ENCODE measurements at places on chromosomes 12 and 14.

GRCh38 chr12:98418357-98419075 is 96.9 kb upstream of the TMPO start:
- DNase-seq = no peak

- DNase-seq = no peak
Measured at GRCh38 chr12:110741341-110742095, 1.2 kb downstream of the PPP1CC start.

DNA sequence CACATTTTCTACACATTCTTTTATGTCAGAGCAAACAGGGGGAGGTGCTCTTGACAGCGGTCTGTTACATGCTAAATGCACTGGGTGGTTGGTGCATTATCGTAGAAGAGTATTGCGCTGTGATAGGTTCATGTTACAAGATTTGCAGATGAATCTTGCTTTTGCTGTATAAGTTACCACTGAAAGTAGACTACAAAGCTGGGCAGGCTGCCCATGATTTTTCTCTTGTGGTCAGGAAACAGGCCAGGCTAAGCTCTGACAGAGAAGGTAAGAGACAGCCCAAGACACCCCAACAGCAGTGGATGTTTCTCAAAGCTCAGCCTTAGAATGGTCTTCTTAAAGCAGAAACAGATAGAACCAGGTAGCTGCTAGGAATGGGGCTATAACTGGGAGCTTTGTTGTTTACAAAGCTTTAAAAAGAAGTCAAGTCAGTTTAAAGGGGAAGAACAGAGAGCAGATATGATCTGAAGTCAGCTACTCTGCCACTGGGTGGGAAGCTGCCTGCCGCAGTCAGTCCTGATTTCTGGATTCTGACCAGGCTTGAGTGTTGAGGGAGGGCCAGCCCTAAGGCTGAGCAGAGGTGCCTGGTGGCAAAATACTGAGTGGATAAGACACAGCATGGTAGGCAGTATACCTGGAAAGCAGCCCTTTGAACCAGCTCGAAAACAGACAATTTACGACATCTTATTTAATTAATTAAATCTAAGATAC is 9.4 kb downstream of the KCNA1 start:
- no peak for DNase-seq

DNA sequence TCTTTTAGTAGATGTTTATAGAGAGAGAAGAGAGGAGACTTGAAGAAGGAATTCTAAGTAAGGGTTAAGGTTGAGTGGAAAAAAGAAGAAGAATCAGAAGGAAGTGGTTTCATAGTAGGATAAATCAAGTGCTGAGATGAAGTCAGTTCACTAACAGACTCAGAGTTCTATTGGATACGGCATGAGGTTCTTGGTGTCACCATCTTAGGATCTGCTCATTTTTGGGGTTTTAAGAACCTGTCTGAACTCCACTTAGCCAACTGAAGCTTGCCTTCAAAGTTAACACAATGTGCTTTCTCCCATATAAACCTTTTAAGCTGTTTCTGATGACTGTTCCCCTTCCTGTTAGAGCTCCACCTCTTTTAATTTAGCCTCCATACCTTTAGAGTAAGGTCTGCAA is 152.6 kb downstream of the PRKCH start:
- DNase-seq = no peak

DNA sequence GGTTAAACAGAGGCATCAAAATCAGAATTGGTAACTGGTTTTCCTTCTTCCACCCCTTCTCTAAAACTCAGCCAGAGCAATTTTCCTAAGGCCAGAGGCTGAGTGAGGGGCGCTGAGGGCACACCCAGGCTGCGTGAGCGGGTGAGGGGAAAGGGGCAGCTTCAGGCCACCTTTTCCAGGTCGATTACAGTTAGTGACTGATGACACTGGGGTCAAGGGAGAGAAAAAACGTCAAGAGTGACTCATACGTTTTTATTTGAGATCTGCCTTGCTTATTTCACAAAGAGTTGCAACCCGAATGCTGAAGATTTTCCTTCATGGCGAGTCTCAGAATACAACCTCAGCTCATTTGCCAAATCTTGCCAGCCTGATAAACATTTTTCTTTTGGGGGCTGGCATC is 46.7 kb upstream of the EVL start:
- DNase-seq = no peak

GRCh38 chr14:42000450-42000849 is 393.8 kb downstream of the LRFN5 start:
- no peak for DNase-seq

DNA sequence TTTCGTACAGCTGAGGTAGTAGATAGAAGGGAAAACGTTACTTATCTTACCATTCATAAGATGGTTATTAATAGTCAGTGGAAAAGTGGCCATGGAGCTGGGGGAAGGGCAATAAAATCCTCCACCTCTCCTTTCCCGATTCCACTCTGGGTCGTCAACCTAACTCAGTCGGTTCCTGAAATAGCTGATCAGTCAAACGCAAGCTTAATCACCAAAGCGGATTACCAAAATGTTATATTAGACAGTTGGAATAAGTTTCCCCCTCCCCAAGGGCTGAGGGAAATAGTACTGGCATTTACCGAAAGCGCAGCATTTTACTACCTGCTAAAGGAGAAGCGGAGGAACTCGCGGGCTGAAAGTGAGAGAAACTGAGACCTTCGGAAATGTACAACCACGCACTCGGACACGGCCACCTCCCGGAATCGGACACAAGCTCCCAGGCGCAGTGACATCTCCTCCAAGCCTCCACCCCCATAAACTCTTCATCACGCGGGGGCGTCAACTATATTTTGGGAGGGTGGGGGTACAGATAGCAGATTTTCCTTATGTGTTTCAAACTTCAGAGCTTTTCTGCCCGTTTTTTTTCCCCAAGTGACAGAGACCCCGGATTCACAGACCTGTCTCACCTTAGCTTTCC is 1.2 kb downstream of the PPM1H start:
- DNase-seq = no peak

DNA sequence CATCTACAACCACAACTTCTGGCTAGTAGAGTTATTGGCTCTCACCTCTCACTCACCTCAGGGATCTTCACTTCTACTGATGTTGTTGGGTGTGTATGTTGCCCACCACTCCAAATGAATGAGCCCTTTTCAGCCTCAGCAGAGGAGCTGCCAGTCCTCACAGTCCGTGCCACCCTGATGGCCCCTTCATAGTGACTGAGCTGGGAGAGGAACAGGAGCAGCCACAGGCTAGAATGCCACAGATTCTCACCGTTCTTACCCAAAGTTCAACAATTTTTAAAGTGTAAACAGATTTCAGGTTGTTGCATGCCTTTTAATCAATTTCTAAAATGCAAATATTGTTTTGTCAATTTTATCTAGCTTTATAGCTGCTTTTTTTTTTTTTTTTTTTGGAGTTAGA is 74.5 kb upstream of the DNM1L start:
- DNase-seq = no peak

GRCh38 chr14:50783563-50783962 is 47.4 kb downstream of the NIN start:
- no peak for DNase-seq

DNA sequence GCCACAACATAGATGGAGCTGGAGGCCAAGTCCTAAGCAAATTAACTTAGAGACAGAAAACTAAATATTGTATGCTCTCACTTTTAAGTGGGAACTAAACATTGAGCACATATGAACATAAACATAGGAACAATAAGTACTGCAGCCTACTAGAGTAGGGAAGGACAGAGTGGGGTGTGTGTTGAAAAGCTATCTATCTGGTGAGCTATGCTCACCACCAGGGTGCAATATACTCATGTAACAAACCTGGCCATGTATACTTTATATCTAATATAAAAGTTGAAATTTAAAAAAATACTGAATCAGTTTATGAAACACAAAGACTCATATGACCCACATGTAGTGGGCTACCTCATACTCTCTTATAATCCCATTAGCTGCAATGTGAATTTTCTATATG is 1305.0 kb downstream of the LRFN5 start:
- no peak for DNase-seq

- DNase-seq = no peak
Measured at GRCh38 chr14:78197051-78197450, 26.9 kb downstream of the NRXN3 start.

GRCh38 chr12:111812881-111813741 is 28.9 kb upstream of the MAPKAPK5 start:
- DNase-seq = no peak

DNA sequence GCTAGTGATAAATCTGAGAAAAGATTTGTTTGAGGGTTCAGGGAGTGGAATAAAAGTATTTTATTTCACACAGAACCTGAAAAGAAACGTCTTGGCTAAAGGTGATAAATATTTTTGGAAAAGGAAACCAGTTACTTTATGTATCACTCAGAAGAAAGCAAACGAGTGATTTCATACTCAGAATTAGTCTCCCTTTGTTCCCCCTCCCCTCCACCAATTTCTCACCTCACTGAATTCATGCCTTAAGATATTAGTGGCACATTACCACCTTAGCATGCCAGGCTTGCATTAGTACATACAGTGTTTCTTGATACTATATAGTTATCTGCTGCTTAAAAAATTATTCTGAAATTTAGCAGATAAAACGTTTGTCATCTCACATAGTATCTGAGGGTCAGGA is 28.2 kb downstream of the G2E3 start:
- DNase-seq = no peak

GRCh38 chr14:49464885-49465284 is 121.3 kb downstream of the RPS29 start:
- no peak for DNase-seq

- DNase-seq = no peak
Measured at GRCh38 chr14:105448706-105449111, 25.9 kb upstream of the CRIP2 start.

GRCh38 chr14:29937116-29937515 is 9.5 kb upstream of the PRKD1 start:
- no peak for DNase-seq

DNA sequence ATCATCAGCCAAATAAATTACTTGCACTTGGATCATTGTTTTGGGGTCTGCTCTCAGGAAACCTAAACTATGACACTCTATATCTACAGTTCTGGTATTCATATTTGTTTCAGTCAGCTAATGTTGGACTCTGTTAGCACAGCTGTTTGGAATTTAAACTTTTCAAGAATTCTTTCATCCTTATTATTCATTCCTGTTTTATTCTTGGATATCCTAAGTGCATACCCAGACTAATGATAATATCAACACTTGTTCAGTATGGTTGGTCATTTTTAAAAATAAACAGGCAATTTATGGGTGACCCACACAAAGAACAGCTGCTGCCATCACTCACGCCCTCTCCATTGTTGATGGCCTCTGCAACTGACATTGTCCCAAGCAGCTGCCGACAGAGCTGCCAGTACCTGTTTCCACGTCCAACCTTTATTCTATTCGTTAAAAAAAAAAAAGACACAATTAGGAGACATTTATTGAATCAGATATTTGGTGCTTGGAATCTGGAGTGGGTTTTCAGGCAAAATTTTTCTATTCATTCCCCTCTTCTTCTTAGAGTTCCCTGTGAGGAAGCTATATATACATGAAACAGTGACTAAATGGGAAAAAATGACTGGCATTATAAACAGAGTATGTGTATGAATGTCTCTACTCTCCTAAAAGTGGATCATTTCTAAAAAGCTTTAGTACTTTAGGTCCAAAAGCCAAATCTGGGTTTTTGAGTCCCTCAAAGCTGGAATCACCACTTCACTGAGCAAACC is 252.1 kb upstream of the NAV3 start:
- DNase-seq = no peak

GRCh38 chr14:26320886-26321285 is 276.9 kb downstream of the NOVA1 start:
- no peak for DNase-seq

DNA sequence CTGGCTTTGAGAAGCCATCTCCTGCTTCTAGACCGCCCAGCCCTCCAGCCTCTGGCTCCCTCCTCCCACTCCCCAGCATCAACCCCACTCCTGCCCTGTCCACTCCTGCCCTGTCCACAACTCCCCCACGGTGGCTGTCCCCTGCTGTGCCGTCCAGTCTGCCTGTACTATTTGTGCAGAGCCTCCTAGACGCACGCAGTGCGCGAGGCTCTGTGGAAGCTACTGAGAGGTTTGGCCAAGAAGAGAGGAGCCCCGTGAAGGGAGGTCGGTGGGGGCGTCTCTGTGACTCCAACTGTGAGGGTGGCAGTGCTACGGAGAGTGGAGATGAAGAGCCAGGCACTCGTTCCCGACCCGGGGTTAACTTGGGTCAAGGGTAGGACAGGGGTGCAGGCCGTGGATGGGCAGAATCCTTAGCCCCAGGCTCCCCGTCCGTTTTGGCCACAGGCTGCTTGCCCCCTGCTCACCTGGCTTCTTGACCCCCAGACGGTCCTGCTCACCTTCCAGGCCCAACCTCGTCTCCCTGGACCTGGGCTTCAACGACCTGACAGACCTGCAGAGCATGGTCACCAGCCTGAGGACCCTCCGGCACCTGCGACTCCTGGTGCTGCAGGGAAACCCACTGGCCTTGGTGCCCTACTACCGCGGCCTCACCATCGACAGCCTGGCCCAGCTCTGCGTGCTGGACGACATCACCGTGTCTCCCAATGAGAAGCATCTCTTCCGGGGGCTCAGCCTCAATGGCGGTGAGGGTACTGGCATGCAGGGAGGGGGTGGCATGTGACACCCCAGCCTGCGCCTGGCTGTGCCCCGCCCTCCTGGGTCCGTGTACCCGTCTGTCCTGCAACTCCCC is 6.9 kb downstream of the LRRC43 start:
- no peak for DNase-seq

DNA sequence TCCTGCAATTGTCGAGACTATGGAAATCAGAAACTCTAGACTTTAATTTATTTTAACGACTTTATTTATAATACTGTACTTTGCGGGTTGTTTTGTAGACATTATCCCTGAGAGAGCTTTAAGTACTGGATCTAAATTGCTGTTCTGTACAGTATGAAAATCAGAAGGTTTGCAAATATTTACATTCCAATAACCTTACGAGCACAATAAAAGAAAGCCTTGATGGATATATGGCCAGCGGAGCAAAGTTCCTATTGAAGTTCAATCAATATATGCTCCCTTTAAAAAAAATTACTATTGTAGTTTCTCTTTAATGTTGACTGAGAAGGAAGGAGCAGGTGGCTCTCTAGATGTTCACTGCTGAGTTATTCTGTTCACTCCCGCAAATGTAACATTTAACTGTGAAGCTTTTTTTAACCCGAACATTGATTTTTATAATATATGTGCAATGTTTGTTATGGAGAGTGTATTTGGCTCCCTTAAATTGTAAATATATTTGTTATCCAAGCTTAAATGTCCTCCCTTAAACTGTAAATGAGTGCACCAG is 235.3 kb downstream of the PLCZ1 start:
- no peak for DNase-seq

DNA sequence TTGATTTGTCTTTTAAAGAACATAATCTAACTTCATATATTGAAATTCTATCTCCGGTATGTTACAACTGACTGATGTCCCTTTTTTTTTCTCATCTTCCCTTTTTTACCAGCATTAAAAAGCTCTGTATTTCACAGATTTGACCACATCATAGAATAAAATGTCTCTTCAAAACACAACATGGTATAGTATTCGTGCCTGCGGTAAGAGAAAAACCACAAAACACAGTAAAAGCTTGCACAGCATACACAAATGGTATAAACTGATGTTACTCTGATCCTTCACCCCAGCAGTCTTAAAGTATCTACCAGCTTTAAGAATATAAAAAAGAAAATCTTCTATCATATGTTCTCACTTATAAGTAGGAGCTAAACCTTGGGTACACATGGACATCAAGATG is 83.4 kb downstream of the HECTD1 start:
- no peak for DNase-seq

- DNase-seq = no peak
Measured at GRCh38 chr12:6235499-6235898, 35.3 kb downstream of the CD9 start.
